T-helper 1 cell (primary cell): ENCODE measurements at places on chromosomes 1 and 21.

- DNase-seq: no peak
Observed at GRCh38 chr1:82287556-82287955, 486.8 kb downstream of the ADGRL2 start.

DNA sequence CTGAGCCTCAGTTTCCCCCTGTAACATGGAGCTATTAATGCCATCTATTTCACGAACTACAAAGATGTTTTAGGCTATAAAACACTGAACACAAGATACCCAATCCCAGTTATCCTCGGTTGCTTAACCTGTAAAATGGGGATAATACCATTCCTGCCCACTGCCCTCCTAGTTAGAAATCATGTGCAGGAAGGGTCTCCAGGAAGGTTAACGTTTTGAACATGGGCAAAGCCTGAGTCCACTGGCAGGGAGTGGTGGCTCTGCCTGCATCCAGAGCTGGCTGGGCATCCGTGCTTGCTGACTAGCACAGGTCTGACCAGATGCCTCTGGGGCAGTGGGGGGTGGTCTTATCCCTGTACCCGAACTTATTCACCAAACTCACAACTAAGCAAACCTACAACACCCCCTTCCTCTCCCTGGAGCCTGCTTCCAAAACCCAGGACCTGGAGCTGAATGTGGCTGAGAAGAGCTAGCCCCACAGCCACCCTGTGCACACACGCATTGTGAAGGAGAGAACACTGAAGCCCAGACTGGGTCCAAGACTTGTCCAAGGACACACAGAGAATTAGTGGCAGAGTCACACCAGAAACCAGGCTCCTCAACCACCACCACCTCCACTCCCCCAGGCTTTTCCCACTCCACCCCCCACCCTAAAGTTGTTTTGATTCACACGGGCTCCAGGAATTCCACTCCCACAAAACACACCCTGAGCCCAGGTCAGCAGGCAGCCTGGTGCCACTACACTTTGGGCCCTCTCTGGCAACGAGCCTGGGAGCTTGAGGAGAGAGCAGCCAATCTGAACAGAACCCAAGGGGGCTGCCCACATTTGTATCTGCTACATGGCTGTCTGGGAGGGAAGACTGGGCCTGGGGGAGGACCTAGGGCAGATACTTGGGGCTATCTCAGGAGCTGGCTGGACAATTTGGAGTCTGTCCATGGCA lies 1.6 kb downstream of the E2F2 start:
- DNase-seq: no peak

DNA sequence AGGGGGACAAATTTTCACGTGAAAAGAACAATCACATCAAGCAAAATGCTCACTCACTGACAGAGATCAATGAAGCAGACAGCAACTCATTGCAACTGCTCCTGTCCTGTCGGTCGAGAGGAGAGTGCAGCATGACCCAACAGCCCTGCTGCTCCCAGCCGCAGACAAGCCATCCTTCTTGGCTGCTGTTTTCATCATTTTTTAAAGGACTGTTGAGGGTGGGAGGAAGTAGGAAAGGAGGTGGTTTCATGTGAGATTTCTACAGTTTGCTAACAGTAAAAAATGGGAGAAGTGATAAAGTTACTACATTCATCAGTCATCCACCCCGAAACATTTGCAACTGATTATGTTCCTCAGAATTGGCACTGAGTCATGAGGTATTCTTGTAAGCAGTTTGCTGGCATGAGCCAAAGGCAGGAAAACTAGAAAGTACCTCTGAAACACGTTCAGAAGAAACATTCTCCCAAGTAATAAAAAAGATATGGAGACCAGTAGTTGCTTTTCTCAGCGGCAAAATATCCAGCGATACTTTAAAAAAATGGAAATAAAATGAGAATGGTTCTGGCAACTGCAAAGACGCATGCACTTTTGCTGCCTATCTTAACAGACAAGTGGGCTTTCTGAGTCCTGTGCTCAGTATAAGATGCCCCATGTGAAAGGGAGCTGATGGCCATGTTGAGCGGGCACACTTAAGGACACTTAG lies 72.0 kb upstream of the CLDN14 start:
- no peak for DNase-seq

DNA sequence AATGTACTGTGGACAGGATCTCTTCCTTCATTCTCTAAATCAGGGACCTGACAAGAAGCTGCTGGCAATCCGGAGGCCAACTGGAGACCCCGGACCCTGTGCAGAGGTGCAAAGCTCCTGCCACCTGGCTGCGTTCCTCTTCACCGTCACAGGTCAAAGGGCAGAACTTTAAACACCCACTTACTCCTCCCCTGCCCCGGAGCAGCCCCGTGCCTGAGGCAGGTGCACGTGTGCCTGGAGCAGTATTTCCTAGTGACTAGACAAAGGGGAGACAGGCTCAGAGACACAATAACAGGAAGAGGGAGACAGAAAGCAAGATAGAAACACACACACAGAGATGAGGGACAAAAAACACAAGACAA lies 6.6 kb upstream of the PIGC start:
- no peak for DNase-seq

DNA sequence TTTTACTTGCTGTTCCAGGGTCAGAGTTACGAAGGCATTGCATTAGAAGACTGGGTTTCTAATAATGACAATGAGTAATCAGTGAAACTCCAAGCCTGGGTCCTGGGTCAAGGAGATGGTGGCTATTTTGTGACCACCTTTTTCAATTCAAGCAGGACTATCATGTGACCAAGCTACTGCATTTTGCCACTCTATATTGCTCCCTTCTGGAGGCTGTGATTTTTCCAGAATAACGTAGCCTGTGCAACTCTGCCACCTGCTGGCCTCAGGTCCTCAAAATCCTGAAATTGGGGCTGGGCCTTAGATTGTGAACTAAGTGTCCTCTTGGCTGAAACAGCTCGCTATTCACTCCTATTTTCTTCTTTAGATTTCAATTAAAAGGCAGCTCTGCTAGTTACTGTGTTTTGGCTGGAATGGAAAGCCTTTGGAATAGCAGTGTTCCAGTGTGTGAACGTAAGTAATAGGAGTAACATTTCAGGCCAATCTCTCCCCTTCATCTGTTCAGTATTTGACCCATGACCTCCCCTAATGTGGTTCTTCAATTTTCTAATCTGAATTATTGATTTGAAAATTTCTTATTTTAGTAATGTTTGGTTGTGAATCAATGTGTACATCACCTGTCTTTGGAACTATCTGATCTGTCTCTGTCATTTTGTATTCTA lies 52.9 kb upstream of the CD46 start:
- DNase-seq: no peak

GRCh38 chr1:225657462-225657989 lies 4.6 kb upstream of the ENAH start:
- DNase-seq: no peak

DNA sequence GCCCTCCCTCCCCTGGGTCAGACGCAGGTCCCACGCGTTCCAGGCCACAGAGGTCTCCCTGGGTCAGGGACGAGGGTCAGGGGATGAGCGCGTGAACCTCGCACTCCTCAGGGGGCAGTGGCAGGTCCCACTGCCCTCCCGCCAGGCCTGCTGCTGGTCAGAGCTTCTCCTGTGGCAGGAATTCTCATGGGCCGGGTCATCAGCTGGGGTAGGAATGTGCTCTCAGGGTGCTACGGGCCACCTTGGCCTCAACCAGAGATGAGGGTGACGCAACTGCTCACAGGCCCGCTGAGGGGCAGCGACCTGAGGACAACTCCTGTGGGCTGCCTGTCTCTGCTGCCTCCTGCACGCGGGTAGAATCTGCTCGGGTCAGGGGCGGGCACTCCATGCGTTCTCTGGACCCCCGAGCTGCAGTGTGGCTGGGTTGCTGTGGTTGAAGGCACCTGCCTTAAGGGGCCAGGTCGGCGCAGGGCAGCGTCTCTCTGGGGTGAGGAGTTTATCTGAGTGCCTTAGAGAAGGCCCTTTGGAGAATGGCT lies 128.8 kb downstream of the PRDM16 start:
- no peak for DNase-seq

DNA sequence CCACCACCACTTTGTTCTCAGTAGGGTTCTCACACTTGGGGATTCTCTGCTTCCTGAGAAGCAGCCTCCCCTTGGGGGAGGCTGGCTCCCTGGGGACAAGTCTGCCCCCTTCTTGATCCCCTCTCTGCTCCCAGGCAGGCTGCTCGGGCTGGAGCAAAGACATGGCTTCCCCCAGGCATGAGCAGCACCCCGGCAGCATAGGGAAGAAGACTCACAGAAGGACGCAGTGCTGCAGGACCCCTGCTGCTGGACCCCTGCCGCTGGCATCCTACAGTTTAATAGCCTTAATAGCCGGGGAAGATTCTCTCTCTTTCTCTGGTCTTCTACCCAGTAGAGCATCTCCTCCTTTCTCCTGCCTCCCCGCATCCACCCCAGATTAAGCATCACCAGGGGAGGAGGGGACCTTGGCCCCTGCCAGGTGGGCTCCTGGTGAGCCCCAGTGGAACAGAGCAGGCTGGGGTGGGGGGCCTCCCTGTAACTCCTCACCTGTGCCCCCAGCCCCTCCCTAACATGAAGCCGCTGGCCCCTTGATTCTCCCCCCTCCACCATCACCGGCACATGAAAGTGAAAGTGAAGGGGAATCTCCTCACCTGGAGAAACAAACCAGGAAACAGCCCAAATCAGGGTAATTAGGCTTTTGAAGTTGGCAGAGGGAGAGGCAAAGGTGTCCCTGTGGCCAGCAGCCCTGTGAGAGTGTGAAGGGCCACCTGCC lies 2.5 kb downstream of the WNT3A start:
- DNase-seq: no peak

GRCh38 chr21:44750675-44751025 lies 39.3 kb upstream of the TSPEAR start:
- DNase-seq: no peak

GRCh38 chr1:165871311-165872067 lies 44.1 kb downstream of the UCK2 start:
- DNase-seq: peak; percentile 87

- DNase-seq: no peak
Observed at GRCh38 chr1:17161137-17161740, 42.0 kb upstream of the PADI2 start.

DNA sequence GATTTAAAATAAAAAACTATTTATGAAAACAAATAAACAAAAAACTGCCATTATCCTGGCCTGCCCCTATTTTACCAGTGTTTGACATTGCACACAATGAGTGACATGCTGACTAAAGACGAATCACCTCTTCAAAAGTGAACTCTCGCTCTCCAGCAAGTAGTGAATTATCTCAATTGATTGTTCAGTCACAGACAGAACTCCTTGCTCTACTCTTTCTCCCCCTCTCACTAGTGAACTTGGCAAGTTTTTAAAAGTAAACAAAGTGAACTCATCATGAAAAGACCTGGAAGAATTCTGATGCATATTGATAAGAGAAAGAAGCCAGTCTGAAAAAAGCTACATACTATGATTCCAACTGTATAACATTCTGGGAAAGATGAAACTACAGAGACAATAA lies 4.7 kb upstream of the C1orf52 start:
- no peak for DNase-seq

DNA sequence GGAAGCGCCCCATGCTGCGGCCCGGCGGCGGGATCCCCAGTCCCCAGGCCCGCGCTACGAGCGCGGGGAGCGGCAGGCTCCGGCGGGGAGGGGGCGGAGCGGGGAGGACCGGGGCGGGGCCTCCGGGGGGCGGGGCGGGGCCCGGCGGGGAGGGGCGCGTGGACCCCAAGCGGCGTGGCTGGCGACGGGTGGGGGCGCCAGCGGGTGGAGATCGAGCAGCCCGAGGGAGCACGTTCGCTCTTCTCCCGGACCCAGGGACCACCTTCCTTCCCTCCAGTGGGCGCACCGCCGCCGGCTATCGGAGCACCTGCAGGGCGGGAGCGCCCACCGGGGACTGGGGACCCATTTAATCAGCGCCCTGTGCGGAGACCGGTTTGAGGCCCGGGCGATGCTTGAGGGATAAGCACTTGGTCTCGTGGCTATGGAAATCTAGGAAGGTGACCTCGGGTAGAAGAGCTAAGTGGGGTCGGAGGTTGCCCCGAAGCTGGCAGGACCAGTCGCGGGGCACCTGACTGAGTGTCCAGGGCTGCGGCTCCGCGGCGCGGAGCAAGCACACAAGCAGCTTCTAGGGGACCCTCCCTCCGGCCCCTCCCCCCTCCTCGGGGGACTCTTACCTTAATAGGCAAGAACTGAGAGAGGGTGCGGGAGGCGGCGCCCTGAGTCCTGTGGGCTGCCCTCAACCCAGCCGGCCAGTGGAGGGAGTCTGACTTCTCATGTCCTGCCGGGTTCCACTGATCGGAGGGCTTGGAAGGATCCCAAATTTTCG lies at the start of gene TSPAN2:
Gene TSPAN2, minus strand, starts transcription at position 84 of the 766 bp plus-strand sequence. Its CDS starts 71 bp downstream, at position 13.
- DNase-seq: peak; percentile 70

- no peak for DNase-seq
Observed at GRCh38 chr1:19009882-19010321, 53.4 kb upstream of the IFFO2 start.

- no peak for DNase-seq
Observed at GRCh38 chr1:83900524-83900923, 98.4 kb downstream of the TTLL7 start.

GRCh38 chr1:230157420-230158390 lies 90.7 kb downstream of the GALNT2 start:
- no peak for DNase-seq

GRCh38 chr1:79006564-79006963 lies at the start of gene ADGRL4:
ADGRL4 (minus strand) TSS chr1:79006730; CDS start chr1:79006654, 76 bp downstream.
- DNase-seq: no peak

DNA sequence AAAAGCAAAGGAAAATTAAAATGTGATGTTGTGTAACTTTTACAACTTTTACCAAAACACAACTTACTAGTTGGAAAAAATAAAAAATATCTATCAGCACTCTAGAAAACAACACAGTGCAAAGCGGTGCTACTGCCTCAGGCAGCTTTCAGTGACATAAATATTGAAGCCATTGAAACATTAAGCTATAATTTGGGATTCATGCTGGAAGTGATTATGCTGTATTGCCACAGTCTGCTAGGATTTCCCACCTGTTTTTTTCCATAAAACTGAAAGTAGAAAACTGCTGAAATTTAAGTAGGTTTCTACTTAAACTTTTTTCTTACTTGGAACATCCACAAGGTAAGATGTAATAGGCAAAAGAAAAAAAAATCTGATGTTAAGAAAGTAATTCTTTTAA lies 674.4 kb downstream of the KCNT2 start:
- DNase-seq: no peak

- no peak for DNase-seq
Observed at GRCh38 chr1:2801535-2802291, at the start of gene TTC34. TTC34 (minus strand) TSS chr1:2801693; CDS start chr1:2800827, 866 bp downstream.

GRCh38 chr1:33519240-33519884 lies 46.9 kb downstream of the ZSCAN20 start:
- DNase-seq: no peak

DNA sequence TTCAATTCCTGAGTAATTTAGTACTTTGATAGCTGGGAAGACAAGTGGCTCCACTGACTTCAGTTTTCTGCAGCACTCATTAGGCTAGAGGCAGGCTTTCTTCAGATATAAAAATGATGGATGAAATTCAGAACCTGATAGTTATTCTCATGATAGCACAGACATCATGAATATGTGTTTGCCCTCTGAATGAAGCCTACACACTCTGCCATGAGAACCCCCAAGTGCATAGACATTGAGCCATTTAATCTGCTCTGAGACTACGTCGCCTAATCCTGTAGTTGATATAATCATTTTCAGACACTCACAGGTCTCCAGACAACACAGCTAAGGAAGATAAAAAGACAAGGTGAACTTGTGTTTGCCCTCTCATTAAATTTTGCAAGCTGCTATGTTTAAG lies 566.1 kb downstream of the AMY1C start:
- DNase-seq: no peak
